ENCODE measurements at places on chromosomes 4 and X.

GRCh38 chr4:153207567-153207966 lies 3.3 kb downstream of the TRIM2 start:
- DNase-seq, result peak; percentile 34

DNA sequence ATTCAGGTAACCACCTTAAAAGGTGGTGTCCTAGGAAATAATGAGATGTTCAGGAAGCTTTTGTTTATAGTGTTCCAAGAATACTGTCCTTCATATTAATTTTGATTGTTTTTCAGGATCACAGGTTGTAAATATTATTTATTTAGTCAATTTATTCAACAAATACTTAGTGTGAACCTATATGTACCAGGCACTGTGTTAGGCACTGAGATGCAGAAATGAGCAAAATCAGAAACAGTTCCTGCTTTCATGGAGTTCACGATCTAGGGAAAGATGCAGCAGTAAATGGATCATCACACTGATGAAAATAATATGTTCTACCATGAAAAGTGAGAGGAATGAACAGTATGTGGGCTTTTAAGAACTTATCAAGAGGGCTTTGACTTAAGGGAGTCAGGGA lies 18.2 kb upstream of the PLA2G12A start:
- no peak for DNase-seq

DNA sequence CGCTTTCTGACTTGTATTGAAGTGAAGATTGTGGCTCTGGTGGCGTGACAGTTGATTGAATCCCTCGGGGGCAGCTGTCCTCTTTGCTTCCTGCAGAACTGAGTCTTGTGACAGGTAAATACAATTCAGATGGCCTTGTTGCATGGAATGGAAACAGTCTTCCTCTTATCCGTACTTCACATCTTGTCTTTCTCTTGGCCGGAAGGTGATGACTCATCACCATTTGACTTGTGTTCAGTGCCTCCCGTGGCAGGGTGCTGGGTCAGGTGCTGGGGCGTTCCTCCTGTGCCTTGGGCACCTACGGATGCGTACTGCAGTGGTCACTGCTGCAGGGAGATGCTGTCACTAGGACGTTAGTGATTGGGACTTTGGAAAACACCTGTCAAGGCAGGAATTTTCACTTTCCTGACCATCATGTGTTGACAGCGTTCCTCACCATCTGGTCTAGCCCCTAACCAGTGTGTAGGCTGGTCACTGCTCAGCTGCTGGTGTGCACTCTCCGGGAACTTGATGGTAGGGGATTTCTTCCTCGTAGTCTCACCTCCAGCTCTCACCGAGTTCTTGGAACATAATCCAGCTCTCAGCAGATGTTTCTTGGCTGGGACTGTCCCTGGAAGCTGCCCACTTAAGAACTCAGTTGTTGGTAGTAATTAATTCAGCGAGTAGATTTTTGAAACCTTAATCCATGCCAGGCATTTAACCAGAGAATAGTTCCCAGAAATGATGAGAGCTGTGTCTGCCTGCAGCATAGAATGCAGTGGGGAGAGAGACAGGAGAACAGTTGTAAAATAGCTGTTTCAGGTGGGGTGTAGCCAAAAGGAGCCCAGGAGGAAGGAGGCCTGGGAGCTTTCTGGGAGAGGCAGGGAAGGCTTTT lies 7.2 kb downstream of the TBC1D14 start:
- DNase-seq, result no peak

- DNase-seq, result no peak
Measured at GRCh38 chr4:78024085-78024484, 33.0 kb upstream of the FRAS1 start.

GRCh38 chrX:34560180-34560579 lies 96.9 kb downstream of the TMEM47 start:
- no peak for DNase-seq

DNA sequence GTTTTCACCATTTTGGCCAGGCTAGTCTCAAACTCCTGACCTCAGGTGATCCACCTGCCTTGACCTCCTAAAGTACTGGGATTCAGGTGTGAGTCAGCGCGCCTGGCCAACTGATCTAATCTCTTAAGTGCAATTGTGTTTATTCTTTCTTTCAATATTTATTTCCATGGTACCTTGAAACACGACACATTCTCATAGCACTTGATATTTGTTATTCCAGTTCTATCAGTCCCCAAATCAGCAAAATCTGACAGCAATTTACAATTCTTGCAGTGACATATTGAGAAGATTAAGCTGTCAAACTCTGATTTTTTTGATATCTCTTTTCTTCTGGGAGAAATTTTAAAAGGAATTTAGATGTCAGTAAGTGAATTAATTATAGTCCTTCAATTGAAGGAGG lies 218.1 kb upstream of the FAT4 start:
- no peak for DNase-seq

DNA sequence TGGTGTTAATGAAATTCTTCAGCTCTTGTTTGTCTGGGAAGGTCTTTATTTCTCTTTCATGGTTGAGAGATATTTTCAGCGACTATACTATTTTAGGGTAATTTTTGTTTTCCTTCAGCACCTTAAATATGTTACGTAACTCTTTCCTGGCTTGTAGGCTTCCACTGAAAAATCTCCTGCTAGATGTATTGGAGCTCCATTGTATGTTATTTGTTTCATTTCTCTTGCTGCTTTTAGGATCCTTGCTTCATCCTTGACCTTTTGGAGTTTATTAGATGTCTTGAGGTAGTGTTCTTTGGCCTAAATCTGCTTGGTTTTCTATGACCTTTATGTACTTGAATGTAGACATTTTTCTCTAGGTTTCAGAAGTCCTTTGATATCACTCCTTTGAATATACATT lies 93.6 kb downstream of the MMRN1 start:
- DNase-seq, result no peak

DNA sequence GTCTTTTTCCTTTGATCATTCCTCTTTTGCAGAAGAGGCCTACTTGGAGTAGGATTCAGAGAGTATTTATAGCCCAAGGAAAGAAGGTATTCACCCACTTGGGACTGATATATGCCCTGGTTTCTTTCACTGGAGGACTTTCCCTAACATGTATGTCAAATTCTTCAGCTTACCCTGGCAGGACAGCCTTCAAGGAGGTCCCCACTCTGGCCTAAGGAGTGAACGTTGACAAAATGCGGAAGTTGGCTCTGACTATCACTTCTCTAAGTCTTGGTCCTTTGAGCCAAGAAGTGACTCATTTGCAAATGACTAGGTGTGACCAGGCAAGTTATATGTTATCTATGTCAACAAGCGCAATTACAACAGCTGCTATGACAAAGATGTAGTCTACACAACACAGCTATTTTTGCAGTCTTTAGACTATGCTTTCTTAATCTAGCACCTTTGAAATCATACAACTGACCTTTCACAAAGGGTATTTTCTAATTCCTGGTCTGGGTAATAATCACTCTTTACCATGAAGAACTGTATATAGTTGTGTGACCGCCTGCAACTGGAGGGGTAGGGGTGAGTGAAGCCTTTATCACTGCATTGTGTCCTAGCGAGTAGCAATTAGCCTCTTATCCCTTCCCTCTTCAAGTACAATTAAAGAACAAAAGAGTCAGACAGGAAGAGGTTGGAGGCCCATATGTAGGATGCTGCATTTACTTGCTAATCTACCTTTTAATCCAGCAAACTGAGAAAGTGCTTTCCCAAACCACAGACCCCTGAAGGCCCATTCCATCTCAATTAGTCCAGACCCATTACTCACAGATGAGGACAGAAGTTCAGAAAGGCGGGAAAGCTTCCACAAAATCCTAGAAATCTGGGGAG lies 50.1 kb downstream of the RASGEF1B start:
- DNase-seq, result no peak

DNA sequence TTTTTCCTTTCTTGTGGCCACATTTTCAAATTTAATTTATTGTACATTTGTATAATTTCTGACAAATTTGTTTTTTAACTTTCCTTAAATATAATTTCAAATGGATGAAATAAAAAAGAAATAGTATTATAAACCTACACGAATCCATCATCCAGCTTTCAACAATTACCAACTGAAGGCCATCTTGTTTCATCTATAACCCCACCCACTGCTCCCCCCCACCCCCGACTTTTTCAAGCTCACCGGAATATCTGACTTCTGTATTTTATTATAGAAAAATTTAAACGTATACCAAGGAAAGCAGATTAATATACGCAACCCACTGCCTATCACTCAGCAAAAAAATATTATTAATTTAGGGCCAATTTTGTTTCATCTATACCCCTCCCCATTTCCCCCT lies 1.1 kb downstream of the MORF4L2 start:
- no peak for DNase-seq

- DNase-seq, result no peak
Measured at GRCh38 chr4:25783943-25784342, 78.8 kb downstream of the SEL1L3 start.

DNA sequence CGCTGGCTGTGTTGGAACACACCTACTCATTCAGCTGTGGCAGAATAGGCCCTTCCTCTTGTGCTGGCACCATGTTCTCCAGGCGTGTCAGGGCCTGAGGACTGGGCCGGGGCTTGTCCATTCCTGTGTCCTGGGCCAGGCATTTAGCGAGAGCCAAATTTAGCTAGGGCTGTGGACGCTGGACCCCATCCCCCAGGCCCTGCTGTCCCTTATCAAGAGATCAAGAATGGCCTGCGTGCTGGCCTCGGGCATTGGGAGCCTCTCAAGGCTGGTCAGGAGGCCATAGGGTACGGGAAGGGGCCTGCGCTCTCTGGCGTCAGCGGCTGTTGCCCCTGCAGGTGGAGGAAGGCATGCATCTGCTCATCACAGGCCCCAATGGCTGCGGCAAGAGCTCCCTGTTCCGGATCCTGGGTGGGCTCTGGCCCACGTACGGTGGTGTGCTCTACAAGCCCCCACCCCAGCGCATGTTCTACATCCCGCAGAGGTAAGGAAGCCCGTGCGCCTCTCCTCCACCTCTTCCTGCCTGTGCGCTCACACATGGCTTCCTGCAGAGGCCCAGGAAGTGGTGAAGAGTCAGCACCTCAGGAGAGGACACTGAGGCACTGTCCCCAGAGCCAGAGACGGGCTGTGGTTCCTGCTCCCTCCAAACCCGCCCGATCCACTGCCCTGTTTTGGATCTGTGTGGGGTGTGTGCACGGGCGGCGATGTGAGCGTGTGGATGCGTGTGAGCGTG lies 15.3 kb downstream of the ABCD1 start:
- no peak for DNase-seq

- no peak for DNase-seq
Measured at GRCh38 chrX:40688929-40689328, 41.6 kb upstream of the CXorf38 start.

DNA sequence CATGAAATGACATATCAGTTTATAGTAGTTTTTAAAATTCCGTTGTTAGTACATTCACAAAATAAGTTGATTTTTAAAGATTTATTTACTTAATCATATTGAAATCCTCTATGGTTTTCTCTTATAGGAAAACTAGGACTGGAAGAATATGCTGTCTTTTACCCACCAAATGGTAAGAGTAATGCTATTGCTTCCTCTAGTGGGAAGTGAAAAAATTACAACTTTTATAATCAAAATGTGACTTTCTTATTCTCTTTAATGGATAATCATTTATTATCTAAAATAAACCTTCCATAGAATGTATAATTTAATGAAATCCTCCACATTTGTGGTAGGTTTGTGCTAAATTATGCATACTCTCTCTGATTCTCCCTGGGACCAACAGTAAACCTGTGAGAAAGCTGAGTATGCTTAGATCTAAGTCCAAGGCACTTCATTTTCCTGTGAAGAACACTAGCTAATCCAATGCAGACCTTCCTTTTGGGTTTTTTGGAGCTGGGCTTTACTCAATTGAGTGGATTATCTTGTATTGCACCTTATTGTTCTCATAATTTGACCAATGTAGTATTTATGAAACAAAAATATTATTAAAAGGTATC lies 136.2 kb downstream of the TBC1D19 start:
- no peak for DNase-seq

GRCh38 chrX:42948723-42949657 lies 171.0 kb upstream of the PPP1R2C start:
- no peak for DNase-seq

DNA sequence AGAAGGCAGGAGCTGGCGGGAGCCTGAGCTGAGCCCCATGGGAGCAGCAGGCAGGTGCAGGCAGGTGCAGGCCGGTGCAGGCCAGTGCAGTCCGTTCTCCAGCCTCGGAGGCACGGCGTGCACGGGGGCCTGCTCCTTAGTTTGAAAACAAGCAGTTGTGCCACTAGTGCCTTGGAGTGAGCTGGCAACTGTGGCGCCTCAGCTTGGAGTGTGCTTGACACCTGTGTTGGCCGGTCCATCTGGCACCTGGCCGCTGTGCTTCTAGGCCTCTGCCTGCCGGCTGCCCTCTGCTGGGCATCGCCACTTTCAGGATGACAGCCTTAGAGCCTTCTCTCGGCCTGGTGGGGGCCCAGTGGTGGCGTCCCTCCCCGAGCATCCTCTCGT lies 47.9 kb downstream of the RGS12 start:
- DNase-seq, result peak; percentile 2

- peak; percentile 17 for DNase-seq
Measured at GRCh38 chr4:46648088-46648744, 258.3 kb upstream of the GABRA2 start.

- no peak for DNase-seq
Measured at GRCh38 chr4:42148425-42148824, 4.0 kb downstream of the BEND4 start.

Data from HEK293T (cell line).